Fibroblast of villous mesenchyme (primary cell): ENCODE measurements at places on chromosomes 4 and X. TPM values are rescaled to one million over a fixed set of nuclear protein-coding genes. Genes with fewer than 3 reads are reported as not detected.

The AKAP14 gene
- total RNA-seq, result not detected in 2 replicates

The CLDN34 gene
- under 0.01 TPM in 1 of 2 replicates, not detected in the other for total RNA-seq

The COL4A6 gene
- 0.32 and 1.7 TPM in 2 replicates for total RNA-seq

The WNK3 gene
- total RNA-seq, result 0.64 and 1.7 TPM in 2 replicates

The RAB41 gene
- total RNA-seq, result not detected in 2 replicates

The USP53 gene
- 72.2 and 148 TPM in 2 replicates for total RNA-seq
